ENCODE measurements at places on chromosomes 16 and 17.

DNA sequence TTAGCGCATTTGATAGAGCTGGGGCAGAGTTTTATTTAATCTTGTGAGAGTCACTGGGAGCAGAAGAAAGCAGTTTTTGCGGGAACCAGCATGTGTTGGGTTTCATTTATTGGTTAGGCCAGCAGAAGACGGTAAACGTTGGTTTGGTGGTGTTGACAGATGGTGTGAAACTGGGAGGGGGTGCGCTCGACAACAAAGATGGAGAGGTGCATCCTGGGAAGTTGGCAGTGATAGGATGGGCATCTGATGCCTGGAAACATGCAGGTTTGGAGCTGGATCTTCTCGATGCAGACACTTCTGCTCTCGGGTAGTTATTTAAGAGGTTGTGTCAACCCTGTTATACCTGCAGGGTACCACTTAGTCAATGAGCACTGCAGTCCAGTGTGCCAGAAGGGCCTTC is 24.9 kb upstream of the CLEC18A start:
- DNase-seq: no peak

- DNase-seq: no peak
These were observed 349.6 kb downstream of the KIF2B start for GRCh38 chr17:54172096-54172984.

GRCh38 chr17:21002309-21003006 is 40.4 kb downstream of the USP22 start:
- no peak for DNase-seq

DNA sequence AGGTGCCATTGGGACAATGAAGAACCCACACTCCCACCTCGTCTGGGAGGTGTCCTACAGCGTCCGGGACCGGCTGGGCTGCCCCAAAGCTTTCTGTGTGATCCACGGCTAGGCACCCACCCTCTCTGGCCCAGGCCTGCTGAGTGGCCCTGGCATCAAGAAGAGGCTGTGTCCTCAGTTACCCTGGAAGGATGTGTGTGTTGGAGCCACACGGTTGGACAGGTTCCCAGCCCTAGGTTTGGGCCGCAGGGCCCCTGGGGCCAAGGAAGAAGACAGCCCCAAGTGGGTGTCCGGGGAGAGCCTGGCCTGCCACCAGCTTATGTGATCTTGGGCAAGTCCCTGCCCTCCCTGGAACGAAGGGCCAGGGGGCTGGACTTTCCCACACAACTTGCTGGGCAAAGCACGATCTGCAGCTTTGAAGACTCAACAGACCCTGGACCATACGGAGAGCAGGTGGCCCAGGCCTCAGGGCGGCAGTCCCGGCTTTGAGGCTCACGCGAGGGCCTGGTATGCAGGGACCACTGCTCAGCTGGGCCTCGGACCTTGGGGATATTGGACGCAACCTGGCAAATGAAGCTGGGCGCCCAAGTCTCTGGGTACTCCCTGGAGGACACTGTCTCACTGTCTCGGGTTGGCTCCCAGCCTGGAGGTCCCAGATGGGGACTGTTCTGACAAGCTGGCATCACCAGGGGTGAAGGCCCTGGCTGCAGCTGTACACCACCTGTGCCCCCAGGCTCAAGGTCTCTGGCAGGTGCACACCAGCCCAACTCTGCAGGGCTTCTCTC is 17.5 kb downstream of the MYBBP1A start:
- DNase-seq: no peak

- no peak for DNase-seq
These were observed at the start of gene TMC8 for GRCh38 chr17:78130437-78131101. Gene TMC8, plus strand, starts transcription at chr17:78130771. Its CDS starts 818 bp downstream, at chr17:78131589.

- DNase-seq: no peak
These were observed 15.6 kb upstream of the NKD1 start for GRCh38 chr16:50532576-50532975.

DNA sequence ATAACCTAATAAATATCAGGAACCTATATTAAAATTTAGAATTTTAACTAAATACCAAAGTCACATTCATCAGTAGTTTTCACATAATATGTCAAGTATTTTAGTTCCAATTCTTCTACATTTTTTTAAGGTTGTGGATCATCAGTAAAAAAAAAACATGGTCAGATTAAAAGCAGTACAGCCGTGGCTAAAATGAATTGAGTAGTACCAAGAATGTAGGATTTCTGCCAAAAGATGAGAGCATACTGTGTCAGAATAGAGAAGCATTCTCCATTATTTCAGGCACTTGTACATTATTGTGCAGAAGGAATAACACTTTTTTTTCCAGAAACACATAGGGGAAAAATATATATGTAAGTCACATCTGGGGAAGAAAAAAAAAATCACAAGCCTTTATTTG is 1176.1 kb downstream of the CDH11 start:
- DNase-seq: no peak

DNA sequence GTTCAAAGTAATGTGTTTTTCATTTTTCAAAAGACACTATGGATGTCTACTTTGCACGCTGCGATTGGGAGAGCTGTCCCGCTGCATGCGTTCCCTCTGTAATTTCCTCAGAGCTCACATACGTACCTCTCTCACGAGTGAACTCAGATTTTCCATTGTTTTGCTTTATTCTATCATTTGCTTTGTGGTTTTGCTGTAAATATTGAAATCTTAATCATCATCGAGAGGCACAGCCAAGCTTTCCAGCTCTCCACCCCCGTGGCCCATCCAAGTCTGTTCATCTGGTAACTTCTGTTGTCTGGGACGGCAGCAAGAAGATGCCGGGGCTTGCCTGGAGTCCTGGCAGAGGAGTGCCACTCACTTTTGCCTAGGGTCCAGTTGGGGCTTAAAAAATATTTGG is 21.1 kb downstream of the TMC6 start:
- no peak for DNase-seq

- no peak for DNase-seq
These were observed 1.7 kb downstream of the GINS2 start for GRCh38 chr16:85686912-85687591.

DNA sequence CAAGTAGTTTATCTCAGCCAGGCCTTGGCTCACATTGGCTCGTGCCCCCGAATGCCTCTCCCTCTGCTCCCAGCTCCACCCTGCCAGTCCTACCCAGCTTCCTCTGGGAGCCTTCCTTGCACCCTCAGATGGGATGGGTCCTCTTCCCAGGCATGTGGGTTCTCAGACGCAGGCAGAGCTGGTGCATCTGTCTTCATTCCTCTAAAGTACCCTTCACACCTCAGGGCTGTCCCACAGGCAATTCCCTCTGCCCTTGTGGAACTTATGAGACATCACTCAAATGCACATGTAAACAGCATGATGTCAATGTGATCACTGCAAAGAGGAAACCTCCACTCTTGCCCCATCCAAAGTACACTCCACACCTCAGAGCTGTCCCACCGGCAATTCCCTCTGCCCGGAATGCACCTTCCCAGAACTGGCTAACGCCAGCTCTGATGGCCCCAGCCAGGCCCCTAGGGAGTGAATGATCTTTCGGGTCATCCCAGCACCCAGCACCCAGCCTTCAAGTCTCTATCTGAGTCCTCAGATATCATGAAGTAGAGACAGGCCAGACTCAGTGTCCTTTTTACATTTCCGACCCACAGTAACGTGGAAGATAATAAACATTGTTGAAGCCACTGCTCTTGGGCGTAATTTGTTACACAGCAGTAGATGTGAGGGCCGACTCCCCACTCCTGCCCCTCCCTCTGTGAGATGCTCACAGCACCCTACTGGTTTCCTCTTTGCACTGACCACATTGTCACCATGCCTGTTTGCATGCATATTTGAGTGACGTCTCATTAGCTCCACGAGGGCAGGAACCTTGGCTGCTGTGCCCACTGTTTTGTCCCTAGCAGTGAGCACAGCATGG is 85.4 kb downstream of the N4BP1 start:
- DNase-seq: no peak

DNA sequence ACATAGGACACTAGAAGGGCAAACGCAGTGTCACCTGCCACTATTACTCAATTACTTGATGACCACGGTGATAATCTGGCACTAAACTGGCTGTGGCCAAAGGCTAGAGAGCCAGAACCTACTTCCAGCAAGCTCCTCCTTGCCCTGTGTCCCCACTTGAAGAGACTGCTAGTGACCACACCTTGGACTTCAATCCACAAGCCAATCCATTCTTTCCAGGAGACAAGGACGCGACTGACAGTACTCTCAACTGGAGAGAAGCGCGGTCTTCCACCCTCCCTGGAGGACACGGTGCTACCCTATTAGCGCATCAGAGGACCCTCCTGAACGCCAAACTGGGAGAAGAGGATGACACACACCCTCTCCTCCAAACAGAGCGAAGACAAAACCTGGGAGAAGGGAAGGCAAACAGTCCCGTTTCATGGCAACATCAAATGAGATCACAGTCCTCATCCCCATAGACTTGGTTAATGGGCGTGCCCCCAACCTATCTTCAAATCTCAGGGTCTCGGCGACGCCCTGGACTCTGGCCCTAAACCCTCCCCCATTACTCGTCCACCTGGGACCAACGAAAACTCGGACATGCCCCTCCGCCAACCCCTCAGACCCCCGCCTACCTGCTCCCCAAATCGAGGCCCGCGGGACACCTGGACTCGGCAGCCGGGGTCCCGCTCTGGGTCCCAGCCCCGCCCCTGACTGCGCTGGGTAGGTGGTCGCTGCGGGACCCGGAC is 508 bp downstream of the FLCN start:
- DNase-seq: no peak

- DNase-seq: no peak
These were observed 1.5 kb downstream of the CASKIN1 start for GRCh38 chr16:2194852-2195321.

GRCh38 chr17:13230350-13231264 is 212.8 kb upstream of the ELAC2 start:
- no peak for DNase-seq

- DNase-seq: no peak
These were observed 195.2 kb downstream of the MAP2K6 start for GRCh38 chr17:69609473-69610305.

GRCh38 chr17:65523853-65524664 is 37.4 kb downstream of the AXIN2 start:
- no peak for DNase-seq

- no peak for DNase-seq
These were observed 26.2 kb downstream of the ADAMTS18 start for GRCh38 chr16:77408607-77409006.

DNA sequence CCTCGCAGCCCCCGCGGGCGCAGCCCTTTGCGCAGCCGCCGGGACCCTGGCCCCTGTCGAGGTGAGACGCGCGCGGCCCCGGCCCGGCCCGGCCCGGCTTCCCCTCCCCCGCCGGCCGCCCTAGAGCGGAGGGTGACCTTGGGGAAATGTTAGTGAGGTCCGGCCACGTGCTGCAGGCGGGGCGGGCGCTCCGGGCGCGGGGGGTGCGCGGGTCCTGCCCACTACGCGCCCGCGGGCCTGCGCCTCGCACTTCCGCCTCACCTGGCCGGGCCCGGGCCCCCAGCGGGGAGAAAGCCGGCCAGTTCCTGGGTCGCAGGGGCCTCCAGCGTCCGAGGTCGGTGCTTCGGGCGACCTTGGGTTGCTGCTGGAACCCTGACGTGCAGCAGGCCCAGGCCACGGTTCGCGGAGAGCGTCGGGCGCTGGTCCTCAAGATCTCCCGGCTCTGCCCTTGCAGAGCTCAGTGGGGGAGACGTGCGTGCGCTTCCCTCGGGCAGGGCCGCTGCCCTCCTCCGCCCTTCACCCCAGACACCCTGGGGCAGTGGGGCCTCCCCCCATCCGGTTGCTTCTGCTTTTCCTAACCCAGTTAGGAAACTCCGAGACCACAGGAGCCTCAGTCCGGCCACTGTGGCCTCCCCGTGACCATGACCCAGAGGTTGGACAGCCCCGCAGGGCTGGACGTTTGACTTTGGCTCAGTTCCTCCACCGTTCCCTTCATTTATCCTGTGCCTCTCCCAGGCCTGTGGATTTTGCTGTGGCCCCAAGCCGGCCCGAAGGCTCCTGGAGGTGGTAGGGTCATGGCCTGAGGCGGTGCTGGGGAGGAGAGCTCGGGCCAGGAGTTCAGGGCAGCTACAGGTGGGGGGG is 791 bp downstream of the MCRIP2 start:
- no peak for DNase-seq

DNA sequence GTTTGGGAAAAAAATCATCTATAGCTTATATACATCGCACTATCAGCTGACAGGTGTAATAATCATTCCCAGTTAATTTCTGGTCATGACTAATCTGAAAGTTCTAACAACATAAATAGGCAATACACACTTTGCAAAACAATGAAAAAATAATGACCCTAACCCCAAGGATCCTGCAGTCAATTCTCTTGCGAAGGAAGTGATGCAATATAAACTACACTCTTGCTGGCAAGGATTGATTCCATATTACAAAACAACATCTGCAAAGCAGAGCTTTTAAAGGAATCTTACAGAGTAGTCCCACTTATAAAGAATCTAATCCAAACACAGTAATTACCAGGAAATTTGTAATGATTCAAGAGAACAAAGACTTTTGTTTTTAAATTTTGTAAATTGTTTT is 73.4 kb downstream of the MYO1D start:
- no peak for DNase-seq

DNA sequence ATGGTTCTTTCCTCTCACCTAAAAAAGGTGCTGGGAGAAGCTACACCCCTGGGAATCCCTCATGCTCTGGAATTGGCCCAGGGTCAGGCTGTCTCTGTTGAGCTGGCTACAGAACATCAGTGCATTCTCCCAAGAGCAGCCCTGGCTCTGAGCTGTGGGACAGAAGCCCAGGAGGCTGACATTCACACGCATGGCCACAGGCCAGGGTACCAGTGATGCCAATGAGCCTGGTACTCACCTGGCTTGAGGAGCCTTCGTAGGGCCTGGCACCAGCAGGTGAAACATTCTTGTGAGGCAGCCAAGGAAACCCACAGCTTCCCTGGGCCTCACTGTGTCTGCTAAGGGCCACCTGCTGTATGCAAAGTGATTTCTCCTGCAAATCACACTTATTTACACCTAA is 121.7 kb upstream of the CCL2 start:
- DNase-seq: no peak

- no peak for DNase-seq
These were observed 24.3 kb downstream of the PELP1 start for GRCh38 chr17:4679658-4680057.

GRCh38 chr16:10938321-10938720 is 3.9 kb downstream of the DEXI start:
- DNase-seq: no peak

GRCh38 chr17:77527836-77528505 is 387.2 kb downstream of the SEC14L1 start:
- DNase-seq: no peak

DNA sequence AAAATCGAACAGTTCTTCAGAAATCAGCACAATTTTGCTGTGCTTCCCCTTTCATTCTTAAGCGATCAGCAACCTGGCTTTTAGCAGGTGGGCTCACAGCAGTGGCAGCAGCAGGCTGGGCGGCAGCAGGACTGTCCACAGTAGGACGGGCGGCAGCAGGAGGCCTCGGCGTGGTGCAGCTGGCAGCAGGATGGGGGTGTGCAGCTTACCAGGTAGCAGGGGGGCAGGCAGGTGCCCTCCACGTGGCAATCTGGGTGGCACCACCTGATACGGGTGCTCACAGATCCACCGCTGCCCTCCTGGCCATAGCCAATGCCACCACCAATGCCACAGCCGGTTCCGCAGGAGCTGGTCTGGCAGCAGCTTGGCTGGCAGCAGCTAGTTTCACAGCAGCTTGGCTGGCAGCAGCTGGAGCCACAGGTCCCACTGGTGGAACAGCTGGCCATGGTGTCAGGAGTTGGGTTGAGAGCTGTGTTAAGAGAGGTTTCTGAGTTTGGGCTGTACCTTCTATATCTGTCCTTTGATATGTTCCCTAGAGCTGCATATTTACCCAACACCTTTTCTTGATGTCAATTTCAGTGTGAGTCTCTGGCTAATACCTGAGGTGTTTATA is at the start of gene KRTAP1-4:
KRTAP1-4 (minus strand) TSS at position 563 of the 613 bp plus-strand sequence; CDS start at position 446, 117 bp downstream.
- DNase-seq: no peak

Data from esophagus squamous epithelium (tissue), 5 donors.